ENCODE measurements at places on chromosomes 5 and 9.

- no peak for DNase-seq
Observed at GRCh38 chr9:98472216-98472615, 216.8 kb upstream of the TBC1D2 start.

DNA sequence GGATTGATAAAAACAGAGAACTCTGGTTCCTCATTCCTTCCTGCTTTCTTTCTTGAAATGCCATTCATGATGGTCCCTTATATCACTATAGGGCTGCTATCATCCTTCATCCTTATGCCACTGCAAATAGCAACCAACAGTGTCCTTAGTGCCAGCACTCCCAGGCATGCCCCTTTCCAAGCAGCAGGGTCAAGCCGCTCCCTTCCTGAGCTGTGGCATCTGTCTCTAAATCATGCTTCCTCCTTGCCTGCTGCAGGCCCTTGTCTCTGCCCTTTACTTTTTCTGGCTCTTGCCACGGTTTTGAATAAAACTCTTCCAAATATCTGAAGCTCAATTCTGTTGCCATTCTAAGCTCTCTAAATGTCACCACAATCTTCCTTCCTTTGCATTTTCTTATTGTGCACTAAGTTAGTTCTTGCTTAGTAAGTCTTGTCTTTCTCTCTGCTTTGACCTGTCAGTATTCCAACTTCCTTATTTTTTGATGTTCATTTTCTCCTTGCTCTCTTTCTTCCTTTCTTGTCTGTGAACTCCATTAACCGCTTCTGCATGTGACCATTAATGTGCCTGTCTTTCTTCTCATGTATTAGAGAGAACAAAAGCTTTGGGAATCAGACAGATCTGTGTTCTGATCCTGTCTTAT is 19.9 kb downstream of the TLR4 start:
- no peak for DNase-seq

GRCh38 chr9:132066057-132066456 is 13.6 kb downstream of the MED27 start:
- DNase-seq, result no peak

GRCh38 chr9:97852399-97853055 is 499 bp upstream of the FOXE1 start:
- DNase-seq, result no peak

DNA sequence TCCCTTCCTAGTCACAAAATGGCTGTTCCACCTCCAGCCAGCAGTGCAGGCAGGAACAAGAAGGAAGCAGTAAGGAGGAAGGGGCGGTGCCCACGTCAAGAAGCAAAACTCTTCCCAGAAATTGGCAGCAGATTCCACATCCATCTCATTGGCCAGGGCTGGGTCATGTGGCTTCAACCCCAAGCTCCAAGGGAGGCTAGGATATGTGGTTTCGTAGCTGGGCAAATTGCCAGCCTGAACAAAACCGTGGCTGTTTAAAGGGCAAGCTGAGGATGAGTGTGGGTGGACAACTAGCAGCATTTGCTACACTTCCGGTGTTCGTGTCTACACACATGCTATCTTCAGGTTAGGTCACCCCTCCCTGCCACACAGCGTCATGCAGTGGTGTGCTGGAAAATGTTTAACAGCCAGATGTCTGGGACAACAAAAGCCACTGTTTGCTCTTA is 92.1 kb upstream of the MAP1B start:
- DNase-seq, result peak; percentile 77

GRCh38 chr9:83623679-83624076 is 735 bp downstream of the IDNK start:
- peak; percentile 29 for DNase-seq

GRCh38 chr5:103840600-103840999 is 278.0 kb upstream of the NUDT12 start:
- no peak for DNase-seq

DNA sequence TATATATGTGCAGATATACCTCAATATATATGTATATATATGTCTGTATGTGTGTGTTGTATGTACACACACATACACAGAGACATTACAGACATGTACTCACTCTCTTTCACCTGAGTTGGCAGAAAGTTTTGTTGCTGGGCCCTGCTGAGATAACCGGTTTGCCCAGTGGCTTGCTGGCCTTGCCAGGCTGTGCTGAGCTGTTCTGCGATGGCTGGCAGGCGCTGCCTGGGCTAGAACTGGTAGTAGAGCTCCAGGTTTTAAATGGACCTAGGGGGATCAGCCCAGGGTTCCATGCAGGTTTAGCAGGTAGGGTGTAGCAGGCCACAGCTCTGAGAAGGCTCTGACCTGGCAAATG is 394.3 kb downstream of the GADD45G start:
- DNase-seq, result peak; percentile 53

DNA sequence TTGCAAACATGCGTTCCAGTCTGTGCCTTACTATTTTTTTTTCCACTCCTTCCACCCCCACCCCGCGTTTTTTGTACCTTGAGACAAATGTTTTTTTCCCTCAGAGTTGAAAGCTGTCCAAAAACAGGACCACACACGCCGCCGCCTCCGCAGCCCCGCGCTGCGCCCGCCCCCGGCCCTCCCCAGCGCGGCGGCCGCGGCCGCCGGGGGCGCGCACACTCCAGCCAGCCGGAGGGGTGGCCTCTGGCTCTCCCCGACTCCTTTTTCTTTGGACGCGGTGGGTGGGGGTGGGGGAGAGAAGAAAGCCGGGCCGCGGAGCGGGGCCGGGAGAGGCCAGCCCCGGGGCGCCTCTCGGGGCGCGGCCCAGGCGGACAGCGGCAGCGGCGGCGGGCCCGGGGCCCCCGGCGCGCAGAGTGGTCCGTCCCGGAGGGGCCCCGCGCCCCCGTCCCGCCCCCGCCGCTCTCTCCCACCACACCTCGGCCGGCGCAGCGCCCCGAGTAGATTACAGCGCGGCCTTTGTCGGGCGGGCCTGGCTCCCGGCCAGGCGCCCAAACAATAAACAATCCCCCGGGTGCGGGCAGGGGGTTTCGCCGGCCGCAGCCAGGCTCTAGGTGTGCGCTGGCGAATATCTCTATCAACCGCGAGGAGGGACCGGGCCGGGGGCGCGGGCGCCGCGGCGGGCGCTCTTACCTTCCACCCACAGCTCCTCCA is 10.9 kb downstream of the PTCH1 start:
- peak; percentile 58 for DNase-seq

Data from NCI-H2081 (cell line).